ENCODE measurements at places on chromosomes 7 and 10.

GRCh38 chr7:86929293-86930109 is 130.0 kb downstream of the ELAPOR2 start:
- DNase-seq = no peak

- no peak for DNase-seq
Observed at GRCh38 chr10:28111712-28112111, 112.8 kb upstream of the ODAD2 start.

DNA sequence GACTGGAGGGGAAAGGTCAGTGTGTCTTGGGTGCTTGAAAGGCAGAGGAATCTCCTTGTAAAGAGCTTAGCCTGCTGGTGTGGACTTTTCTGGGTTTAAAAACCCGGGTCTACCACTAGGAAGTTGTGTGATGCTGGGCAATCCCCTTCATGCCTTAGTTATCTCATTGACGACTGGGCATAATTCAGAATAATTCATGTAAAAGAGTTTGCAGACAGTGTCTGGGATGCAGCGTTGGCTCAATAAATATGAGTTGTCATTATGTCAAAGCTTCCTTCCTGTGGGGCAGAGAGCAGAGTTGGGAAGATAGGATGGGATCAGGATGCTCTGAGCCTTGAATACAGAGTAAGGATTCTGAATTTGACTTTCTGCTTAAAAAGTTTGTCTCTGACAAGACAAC is 196.4 kb downstream of the ADRA2A start:
- no peak for DNase-seq

- peak; percentile 70 for DNase-seq
Observed at GRCh38 chr7:72493850-72494661, 81.9 kb upstream of the CALN1 start.

Data from right forelimb (tissue), 1 donor.